Foreskin keratinocyte (primary cell): ENCODE measurements at places on chromosomes 13 and 19.

DNA sequence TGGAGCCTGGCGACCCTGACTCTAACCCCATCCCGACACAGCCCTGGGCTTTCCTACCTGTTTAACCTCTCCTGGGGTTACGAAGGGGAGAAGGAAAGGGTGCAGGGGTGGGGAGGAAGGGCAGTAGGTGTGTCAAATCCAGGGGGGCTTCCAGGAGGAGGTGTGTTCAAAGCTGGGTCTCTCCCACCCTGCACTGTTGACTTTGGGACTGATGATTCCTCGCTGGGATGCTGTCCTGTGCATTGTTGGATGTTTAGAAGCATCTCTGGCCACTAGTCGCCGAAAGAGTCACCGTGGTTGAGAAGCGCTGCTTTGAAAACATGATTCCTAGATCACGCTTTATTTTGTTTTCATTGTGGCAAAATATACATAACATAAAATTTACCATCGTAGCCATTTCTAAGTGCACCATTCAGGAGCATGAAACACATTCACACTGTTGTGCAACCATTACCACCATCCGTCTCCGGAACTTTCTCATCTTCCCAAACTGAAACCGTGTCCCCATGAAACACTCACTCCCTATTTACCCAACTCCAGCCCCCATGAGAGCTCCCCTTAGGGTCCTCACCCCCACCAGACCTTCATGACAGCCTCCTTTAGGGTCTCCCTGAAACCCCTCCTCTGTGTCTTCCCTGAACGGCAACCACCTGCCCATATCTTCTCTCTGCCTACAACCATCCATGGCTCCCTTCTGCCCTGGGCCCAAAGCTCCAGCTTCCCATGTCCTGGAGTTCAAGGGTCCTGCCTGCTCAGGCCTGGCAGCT lies 4.4 kb upstream of the FCER2 start:
- DNase-seq = no peak

GRCh38 chr13:81318231-81319019 lies 977.5 kb upstream of the SPRY2 start:
- DNase-seq = no peak

DNA sequence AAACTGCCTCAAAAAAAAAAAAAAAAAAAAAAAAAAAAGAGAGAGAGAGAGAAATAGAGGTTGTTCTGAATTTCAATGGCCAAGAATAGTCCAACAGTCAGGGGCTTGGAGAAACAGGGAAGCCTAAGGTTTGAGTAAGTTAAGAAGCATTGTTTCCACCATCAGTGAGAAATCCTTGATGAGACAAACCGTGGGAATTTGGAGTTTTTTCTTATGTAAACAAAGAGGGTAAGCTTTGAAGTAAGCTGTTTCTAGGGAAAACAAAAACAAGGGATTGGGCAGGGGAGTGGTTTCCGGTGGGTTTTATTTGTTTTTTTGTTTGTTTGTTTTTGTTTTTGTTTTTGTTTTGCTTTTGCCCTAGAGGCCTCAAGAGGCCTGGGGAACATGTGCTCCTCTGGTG lies 11.2 kb upstream of the ERVV-1 start:
- no peak for DNase-seq

DNA sequence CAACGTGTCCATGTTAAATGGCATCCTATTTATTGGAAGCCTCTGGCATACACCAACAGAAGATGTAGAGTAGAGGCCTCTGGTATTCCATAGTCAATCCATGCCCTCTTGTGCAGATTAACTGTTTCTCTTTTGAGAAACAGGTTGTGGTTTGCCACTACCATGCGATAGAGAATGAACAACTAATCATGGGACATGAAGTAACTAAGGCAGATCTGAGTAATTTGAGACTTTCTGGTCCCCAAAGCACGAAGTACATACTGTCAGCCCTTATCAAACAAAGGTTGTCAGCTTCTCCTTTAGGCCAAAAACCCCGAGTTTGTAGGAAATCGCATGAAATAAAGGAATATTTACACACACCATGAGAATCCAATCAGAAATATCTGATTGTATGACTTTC lies 3.6 kb downstream of the ZNF121 start:
- no peak for DNase-seq

- DNase-seq = peak; percentile 44
Observed at GRCh38 chr13:71408416-71408815, 458.6 kb downstream of the DACH1 start.

- DNase-seq = no peak
Observed at GRCh38 chr19:1435378-1435989, 2.7 kb upstream of the RPS15 start.

- DNase-seq = no peak
Observed at GRCh38 chr13:59409634-59410200, 754.0 kb downstream of the DIAPH3 start.

DNA sequence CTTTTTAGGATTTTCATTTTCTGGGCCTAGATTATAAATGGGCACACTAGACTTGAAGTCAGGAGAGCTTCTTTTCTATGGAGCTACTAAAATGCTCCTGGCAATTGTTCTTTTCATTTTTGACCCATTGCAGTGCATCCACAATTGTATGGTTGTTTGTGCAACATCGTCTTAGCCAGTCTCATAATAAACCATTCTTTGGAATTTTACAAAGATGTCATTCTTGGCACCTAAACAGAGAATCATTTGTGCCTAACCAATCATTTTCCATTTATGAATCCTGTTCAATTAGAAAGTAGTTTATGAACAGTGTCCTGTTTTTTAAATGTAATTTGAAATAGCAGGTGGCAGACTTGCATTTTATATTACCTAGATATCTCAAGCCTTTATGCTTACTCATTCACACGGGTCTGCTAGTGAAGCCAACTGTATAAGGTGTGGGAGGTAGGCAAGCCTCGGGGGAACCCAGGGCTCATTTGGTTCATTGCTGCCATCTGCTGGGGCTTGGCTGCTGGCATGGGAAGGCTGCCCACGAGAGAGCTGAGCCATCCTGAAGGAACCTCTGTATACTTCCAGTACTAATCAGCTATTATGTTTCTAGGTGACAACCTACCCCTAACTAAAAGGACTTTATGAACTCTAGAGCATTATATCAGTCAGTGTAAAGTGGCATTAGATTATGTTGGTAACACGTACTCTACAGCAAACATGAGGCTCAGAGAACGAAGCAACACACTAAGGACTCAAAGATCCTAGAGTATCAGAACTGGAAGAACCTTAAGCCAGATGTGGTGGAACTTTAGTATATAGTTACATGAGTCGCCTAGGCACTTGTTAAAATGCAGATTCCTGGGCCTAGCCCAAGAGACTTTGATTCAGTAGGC lies 60.0 kb downstream of the TPT1 start:
- peak; percentile 76 for DNase-seq

DNA sequence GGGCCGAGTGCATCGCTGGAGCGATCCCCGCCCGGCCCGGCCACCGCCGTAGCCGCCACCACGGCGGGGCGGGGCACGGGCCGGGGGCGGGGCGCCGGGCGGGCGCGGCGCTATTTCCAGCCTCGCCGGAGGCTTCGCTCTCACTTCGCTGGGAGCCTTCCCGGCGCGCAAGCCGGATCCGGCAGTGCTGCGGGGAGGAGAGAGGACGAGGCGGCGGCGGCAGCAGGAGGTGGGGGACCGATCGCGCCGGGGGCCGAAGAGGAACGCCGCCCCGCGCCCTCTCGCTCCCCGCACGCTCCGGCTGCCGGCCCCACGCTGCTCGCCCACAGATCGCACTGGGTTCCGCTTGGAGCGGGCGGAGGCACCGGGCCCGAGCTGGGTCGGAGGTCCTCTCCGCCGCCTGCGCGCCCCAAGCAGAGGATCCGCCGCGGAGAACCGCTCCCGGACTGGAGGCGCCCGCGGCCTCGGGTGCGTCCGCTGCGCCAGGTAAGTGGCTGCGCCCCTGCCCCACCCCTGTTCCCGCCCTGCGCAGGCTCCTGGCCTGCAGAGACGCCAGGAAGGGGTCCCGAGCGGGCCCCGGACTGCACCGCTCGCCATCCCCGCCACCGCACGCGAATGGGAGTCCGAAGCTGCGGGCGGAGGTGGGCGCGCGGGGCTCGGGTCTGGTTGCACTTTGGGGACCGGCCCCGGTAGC lies at the start of gene CHST8:
Gene CHST8, plus strand, starts transcription at position 143 of the 694 bp plus-strand sequence. CDS start 67,309 bp downstream, outside the sequence.
- no peak for DNase-seq

DNA sequence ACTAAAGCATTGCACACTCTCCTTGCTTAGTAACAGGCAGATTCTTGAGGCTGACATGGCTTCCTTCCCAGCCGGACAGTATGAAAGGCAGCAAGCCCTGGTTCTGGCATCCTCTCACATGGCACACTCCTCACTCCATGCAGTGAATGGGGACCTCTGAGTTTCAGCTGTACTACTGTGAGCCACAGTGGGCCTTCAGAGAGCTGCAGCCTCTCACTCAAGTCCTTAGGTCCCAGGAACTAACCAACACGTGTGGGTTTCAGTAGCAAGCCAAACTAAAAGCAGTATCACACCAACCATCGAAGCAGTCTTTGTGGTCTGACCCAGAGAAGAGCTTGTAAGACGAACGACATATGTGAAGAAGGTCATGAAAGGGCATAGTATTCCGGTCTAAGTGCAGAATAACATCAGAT lies 128.2 kb downstream of the TBC1D4 start:
- no peak for DNase-seq

- DNase-seq = no peak
Observed at GRCh38 chr19:46391296-46392251, 21.8 kb downstream of the CCDC8 start.

DNA sequence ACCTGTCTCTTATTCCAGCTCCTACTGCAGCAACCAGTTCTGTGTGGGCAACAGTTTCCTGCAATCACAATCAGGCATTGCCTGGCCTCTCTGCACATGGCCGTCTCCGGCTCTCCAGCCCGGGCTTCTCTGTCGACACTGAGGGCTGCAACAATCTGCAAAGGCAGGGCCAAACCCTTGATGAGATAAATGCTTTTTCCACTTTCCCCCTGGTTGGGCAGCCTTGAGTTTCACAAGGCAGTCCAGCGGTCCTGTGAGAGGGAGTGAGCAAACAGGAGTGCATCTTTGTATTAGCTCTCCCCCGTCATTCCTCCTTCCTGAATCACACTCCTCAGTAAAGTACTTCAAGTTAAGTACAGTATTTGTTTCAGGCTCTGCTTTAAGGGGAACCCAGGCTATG lies 40.7 kb upstream of the VWA8 start:
- DNase-seq = no peak

DNA sequence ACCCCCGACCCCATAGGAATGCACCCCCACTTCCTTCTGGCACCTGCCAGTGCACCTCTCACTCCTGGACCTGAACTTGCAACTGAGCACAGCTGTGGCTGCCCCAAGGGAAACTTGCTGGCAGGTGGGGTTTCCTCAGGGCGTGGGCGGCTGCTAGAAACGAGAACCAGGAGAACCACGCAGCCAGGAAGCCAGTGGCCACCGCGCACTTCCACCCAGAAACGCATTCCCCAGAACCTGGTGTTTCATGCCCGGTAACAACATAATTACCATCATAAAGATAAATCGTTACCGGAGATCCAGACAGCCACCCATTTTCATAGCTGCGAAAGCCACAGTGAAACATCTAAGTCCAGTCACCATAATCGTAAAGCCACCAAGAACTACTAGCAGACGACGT lies 75.2 kb upstream of the C13orf46 start:
- no peak for DNase-seq

- DNase-seq = no peak
Observed at GRCh38 chr13:76440568-76440967, 445.6 kb downstream of the KCTD12 start.

GRCh38 chr13:113923376-113924063 lies 50.4 kb downstream of the C13orf46 start:
- no peak for DNase-seq

GRCh38 chr13:30049692-30050091 lies 199.3 kb upstream of the UBL3 start:
- peak; percentile 54 for DNase-seq

DNA sequence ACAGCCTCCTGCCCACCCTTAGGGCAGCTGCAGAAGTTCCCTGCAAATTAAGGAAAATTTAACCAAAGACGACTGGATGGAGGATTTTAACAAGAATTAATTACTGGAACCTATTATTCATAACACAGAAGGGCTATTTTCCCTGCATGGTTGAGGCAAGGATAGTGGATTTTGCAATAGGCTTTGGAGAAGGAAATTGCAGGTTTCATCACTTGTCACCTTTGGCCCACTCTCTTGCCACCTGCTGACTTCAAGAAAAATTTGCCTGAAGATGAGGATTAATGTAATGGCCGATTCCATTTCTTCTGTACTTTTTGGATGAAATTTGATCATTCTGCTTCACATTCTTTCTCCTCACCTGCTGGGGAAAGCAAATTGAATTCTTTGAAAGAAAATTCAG lies 261.7 kb downstream of the FGF9 start:
- DNase-seq = no peak

GRCh38 chr13:73872397-73872796 lies 261.8 kb downstream of the KLF12 start:
- no peak for DNase-seq

- no peak for DNase-seq
Observed at GRCh38 chr19:16164222-16164890, 9.0 kb downstream of the CIB3 start.

DNA sequence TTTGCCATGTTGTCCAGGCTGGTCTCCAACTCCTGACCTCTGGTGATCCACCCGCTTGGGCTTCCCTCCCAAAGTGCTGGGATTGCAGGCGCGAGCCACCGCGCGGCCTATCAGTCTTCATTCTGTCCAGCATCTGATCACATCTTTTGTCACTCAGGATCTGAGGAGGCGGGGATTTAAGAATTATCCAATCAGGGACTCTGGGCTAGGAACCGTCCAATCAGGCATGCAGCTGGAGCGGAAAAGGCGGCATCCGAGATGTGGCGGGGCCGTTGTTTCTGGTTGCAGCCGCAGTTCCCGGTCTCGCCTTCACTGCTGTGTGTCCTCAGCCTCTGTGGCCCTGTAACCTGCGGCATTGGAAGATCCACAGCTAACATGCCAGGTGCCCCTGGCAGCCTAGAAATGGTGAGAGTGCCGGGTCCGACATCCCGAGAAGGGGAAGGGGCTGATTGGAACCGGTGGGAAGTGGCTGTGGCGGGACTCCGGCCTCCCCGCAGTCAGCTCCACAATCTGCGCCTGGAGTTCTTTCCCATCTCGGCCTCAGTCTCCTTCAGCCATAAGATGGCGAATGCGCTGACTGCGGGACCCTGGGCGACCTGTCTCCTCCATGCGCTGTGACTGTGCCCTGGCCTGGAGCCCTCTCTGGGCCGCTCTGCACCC lies at the start of gene ZNF729:
Gene ZNF729, plus strand, starts transcription at position 291 of the 660 bp plus-strand sequence. Its CDS starts 85 bp downstream, at position 376.
- no peak for DNase-seq

GRCh38 chr19:19256072-19256969 lies 16.8 kb downstream of the TM6SF2 start:
- peak; percentile 6 for DNase-seq

- no peak for DNase-seq
Observed at GRCh38 chr19:40336601-40336900, 11.6 kb downstream of the C19orf47 start.

DNA sequence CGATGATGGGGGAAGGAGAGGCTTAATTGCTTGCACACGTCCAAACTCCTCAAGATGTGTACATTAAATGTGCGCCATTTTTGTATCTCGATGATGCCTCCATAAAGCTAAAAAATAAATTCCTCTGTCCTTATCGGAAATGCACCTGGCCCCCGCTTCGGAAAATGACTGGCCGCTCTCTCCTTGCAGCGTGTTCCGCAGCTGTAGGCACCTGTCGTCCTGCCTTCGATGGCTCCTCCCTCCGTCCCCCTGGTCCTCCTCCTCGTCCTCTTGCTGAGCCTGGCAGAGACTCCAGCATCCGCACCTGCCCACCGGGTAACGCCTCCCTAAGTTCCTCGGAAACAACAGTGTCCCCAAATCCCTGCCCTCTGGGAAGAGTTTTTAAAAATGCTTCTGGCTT lies 1.1 kb downstream of the GALP start:
- DNase-seq = no peak

- DNase-seq = no peak
Observed at GRCh38 chr19:51009061-51009891, 7.9 kb upstream of the KLK8 start.
